Right renal pelvis (tissue), 4 donors: ENCODE measurements at places on chromosomes 1 and 21. TPM values are rescaled to one million over a fixed set of nuclear protein-coding genes. Genes with fewer than 3 reads are reported as not detected.

The FMO2 gene
- 1.4 TPM for polyA plus RNA-seq

The SYNC gene
- polyA plus RNA-seq: 2.1 TPM

- DNase-seq: no peak
Observed at GRCh38 chr1:168321945-168322344, 41.3 kb downstream of the TBX19 start.

DNA sequence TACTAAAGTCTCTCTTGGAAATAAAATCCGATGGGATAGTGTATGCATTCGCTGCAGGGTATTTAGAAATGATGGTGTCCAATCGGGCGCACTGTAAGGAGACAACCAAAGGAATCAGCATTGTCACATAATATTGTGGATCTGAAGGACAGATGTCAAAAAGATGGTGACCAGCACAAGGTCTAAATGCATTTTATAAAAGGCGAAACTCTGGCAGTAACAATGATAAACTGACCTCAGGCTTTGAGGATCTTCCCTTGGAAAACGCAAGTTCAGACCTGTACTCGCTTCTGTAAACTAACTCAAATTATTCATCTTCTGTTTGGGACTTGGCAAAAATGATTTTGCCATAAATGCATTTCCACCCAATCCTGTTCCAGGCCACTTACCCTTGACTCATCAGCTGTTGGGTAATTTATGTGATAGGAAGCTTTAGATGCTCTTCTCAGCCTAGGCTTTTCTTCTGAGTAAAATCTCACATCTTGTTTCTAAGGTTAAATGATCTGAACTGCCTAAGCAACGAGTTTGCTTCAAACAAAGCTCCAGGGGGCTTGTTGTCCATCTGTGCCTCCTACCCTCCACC lies 33.8 kb downstream of the STPG1 start:
- DNase-seq: no peak

GRCh38 chr1:38246955-38247952 lies 200.7 kb upstream of the POU3F1 start:
- DNase-seq: peak; percentile 69

DNA sequence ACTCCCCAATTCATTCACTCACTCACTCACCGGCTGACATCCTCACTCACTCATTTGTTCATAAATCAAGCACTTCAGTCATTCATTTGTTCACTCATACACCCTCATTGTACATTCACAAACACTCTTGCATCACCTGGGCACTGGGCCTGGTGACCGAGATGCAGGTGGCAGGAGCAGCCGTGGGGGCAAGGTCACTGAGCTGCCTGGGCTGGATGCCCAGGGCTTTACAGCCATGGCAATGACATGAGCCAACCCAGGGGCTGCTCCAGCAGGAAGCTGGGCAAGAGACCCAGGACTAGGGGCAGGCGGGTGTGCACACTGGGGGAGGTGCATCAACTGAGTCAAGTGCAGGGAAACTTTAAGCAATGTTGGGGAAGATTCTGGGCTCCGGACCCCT lies 113.6 kb upstream of the IGSF21 start:
- no peak for DNase-seq

DNA sequence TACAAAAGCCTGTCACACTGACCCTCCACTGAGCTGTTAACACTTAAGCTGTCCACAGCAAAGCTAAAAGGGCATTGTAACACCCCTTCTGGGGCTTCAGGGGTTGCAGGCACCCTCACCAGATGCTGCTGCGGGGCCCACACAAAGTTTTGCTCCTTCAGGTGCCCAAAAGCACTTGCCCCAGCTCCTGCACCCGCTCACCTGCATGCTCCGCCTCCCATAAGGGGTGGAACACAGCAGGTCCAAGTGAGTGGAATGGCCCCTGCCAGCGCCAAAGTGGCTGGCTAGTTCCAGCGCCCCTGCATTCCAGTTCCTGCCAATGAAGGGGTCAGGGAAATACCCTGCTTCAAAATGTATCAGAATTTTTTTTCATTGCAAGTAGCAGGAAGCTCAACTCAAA lies 7.3 kb upstream of the RBP7 start:
- no peak for DNase-seq

GRCh38 chr1:18091660-18092446 lies 15.7 kb upstream of the IGSF21 start:
- no peak for DNase-seq

DNA sequence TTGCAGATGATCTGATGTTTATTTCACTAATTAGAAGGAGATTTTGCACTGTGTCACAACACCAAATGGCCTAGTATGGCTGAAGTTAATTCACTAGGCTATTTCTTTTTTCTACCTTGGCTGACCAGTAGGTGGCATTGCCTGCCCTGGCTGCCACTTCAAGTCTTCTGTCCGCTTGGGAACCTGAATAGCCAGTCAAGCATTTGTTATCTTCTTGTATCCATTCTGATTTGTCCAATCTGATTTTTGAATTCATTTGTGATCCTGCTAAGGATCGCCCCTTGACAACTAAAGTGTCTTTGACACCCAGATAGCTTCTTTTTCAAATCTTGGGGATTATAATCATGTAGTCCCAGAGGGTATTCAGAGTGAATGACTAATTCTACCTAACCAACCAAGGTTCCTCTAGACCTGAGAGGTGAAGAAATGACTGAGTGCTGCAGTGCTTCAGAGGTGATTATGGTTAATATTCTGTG lies 99.4 kb downstream of the GIPC2 start:
- DNase-seq: peak; percentile 21
